Esophagus squamous epithelium (tissue), 5 donors: ENCODE measurements at places on chromosomes 6 and 20.

DNA sequence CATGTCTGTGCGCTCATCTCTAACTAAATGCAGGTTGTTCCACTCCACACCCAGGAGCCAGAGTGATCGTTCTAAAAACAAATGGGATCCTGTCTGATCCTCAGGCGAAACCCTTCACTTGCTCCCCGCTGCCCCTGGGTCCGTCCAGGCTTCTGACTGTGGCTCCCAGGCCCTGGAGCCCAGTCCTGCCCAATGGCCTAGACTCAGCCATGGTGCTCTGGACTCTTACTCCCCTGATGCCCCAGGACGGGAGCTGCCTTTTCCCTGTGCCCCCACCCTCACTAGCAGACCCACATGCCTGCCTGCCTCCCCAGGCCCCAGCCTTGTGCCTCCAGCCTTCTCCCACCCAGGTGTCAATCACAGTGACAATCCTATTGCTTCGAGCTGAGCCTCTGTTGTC lies 256.7 kb downstream of the BMP7 start:
- no peak for DNase-seq

- no peak for DNase-seq
Measured at GRCh38 chr6:11288065-11288464, 55.6 kb upstream of the NEDD9 start.

- DNase-seq, result no peak
Measured at GRCh38 chr6:90229331-90230010, 67.2 kb downstream of the BACH2 start.

DNA sequence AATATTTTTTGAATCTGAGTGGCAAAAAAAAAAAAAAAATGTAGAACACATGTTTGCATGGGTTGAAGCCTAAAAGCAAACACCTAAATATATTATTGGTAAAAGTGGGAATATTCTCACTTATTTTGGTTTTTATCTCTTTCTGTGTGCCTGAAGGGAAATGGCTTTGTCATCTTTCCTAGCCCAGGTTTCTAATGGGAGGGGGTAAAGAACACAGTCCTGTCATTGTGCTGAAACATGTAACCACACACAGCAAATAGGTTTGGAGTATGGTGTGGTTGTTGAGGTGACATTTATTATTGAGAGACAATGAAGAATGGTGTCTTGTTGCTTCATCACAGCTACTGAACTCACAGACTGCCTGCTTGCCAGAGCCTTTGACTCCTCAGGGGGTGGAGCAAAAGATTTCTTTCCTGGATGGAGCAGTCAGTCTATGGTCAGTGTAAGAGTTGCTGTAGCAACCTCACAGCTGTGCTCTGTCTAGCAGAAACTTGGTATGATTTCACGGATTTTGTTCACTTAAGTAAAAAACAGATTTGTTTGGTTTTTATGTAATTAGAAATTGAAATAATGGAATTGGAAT lies 70.2 kb downstream of the CEP57L1 start:
- no peak for DNase-seq

DNA sequence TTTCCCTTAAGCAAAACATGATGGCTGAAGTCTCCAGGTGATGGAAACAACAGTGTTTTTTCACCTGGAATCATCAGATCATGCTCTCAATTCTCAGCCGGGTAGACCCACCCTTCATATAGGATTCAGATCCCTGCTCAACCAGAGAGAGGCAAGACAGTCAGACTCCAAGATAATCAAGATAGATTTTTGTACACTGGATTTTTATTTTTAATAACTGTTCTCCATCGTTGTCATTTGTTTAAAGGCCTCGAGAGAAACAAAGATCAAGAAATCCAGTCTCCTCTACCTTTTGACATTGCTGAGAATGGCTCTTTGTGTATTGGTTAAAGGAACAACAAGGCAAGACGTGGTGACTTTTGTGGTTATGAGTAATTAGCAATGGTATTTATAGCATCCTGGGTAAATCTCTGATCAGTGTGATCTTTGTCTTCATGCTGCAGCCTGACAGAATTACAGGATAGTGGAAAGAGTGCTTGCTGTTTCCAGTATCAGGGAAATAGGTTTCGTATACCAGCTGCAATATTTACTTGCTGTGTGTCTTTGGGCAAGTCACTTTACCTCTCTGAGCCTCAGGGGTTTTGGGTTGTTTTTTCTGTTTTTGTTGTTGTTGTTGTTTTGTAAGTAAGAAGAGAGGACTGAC lies 29.9 kb downstream of the ID4 start:
- DNase-seq, result no peak

DNA sequence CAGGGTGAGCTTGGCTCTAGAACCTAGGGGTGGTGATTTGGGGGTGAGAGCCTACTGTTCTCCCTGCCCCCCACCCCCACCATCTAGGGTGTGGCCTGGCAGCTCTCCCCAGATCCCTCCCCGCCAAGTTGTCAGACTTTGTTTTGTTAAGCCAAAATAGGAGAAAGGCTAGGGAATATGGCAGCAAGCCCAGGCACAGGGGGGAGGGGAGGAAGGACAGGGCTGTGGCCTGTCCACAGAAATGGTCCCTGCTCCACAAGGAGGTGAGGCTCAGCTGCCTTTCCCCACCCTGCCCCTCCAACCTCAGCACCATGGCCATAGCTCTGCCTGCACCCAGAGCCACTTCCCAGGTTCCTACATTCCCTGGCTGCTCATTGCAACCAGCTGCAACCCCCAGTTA lies 17.2 kb downstream of the SCUBE3 start:
- no peak for DNase-seq

DNA sequence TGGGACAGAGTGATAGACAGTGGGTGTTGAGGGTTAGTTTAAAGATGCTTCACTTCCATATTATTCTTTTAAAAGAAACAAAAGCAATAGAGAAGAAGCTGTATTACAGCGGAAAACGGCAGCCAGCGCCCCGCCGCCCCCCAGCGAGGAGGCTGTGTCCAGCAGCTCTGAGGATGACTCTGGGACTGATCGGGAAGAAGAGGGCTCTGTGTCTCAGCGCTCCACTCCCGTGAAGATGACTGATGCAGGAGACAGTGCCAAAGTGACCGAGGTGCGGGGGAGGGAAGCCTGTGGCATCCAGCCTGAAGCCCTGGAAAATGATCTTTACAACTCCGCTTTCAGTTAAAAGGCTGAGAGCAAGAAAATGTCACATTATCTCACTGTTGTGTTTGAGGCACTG lies 100.2 kb downstream of the FIG4 start:
- no peak for DNase-seq

DNA sequence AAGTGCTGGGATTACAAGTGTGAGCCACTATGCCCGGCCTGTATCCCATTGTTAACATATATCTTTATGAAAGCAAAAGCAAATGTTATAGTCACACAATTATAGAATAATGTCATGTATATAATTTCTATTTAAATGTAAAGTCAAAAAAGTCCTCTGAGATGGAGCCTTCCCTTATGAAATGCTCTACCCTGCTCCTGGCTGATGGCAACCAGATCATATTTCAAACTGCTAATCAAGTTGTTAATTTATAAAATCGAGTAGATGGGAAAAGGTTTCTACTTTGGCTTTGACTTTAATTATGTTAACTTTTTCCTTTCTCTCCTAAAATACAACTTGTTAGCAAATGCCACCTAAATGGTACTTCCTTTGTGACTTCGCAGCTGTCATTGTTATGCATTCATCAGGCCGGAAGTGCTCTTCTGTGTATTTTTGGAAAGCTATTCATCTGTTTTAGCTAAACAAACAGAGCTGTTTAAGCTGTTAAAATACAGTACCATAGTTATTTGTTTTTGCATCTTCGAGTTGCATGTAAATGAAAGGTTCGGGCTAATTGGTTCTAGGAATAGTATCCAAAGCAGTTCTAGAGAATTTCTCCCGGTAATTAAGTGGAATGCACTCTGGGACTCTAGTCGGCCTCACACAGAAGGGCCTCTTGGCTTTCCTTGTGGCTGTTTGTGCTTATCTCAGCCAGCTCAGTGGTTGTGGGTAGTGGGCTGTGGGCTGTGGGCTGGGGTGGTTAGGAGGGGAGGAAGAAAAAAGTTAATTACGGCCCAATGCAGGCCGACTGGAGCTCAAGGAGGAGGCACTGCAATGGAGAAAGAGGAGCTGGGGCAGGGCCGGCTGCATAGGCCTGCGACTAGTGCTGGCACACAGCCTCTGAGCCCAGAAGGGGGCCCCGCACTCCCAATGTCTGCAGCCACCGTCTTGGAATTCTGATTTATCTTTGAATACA lies 34.8 kb downstream of the SLC35D3 start:
- no peak for DNase-seq

GRCh38 chr20:51442602-51443001 lies 99.9 kb downstream of the NFATC2 start:
- DNase-seq, result no peak

DNA sequence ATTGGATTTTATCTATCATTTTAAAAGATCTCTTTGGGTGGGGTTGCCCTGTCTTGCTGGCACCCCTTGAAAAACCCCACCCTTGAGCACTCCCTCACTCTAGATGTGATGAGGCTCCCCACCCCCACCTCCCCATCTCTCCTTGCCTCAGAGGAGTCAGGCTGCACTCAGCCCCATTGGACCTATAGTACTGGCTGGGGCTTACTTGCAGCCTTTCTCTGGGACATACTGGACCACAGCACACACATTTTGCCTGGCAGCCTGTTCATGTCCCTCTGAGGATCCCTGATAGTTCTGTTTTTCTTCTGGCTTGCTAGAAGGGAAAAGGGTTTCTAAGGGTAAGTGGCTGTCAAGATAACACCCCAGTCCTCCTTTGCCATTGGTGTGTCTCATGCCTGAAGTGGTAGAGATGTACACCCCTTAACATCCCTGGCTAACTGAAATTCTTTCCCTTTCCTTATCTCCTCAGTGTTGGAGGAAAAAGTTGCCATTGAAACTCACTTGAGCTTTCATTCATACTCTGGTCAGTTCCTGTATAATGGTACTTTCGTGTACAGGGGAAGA lies 553.4 kb upstream of the CITED2 start:
- DNase-seq, result no peak

GRCh38 chr20:21323640-21324039 lies 20.5 kb downstream of the XRN2 start:
- no peak for DNase-seq

DNA sequence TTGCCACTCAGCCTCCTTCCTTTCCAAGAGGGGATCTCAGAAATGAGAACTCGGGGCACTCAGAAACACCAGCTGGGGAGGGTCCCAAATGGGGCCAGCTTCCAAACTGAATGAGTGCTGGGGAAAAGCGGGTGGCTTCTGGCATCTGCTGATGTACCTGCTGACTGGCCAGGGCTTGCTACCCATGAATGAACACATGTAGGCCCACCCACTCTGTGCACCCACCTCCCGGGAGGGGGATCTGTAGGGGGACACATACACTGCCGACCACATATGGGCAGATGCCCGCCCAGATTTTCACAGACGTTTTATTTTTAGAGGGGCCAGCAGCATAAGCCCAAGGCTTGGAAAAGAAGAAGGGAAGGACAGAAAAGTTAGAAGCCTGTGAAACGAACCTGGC lies 231.9 kb upstream of the RNF24 start:
- DNase-seq, result no peak

DNA sequence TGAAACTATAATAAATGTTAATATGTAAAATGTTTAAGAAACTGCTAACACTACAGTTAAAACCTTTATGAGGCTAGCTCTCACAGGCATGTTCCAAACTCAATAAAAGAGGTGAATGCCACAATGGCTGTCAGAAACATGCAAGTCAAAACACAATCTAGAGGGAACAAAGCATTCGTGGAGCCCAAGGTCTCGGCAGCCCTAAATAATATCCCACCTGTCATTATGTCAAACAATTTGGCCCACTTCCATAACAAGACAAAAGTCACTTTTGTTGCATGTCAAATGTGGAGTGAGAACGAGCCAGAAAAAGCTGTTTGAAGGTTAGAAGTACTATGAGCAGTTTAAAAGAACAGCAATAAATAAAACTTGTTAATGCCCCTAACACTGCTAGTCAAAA lies 181.9 kb downstream of the GMDS start:
- no peak for DNase-seq

DNA sequence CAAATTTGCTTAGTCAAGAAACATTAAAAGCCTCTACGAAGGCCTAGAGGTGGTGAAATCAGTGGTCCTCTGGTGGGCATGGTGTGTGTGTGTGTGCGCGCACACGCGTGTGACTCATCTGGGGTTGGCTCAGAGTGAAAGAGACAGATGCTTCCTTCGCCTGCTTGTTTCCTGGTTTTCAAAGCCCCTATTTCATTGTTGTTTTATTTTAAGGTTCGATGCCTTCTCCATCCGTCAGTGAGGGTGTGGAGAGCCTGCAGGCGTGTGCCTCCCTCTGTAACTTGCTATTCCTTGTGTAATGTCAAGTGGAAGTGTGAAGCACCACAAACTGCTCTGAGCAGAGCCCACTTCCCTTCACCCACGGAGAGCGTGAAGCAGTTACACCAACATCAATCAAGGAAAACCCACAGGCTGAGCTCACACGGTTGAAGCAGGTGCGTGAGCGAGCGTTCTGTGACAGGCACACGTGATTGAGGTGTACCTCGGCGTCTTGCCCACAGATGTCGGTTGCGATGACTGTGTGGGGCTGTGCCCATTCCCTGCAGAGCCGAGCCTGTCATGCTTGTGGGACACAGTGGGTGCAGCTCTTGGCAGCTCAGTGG lies 233.9 kb downstream of the PRL start:
- no peak for DNase-seq

DNA sequence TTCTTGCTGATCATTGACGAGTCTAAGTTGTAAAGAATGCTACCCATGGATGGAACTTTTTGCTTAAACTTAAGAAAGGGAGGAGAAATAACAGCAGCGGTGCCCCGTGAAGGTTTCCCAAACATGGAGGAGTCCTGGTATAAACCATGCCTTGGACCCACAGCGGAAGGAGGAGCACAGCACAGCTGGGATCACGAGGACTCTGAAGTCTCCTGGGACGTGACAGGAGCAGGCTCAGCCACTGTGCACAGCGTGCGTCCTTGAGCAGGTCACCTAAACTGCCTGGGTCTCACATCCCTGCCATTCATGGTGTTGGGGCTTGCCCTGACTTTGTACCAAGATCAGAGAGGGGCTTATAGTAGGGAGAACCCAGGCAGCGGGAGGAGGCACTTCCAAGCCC lies 56.1 kb upstream of the UNC93A start:
- no peak for DNase-seq

- no peak for DNase-seq
Measured at GRCh38 chr20:62524505-62524911, 48.7 kb upstream of the GATA5 start.

GRCh38 chr20:6866741-6867140 lies 99.3 kb downstream of the BMP2 start:
- DNase-seq, result no peak

GRCh38 chr6:53639520-53639919 lies 26.0 kb downstream of the KLHL31 start:
- DNase-seq, result no peak

- DNase-seq, result no peak
Measured at GRCh38 chr20:58753922-58754551, 61.4 kb downstream of the NPEPL1 start.

GRCh38 chr20:35883778-35884540 lies 70.3 kb downstream of the SCAND1 start:
- no peak for DNase-seq

DNA sequence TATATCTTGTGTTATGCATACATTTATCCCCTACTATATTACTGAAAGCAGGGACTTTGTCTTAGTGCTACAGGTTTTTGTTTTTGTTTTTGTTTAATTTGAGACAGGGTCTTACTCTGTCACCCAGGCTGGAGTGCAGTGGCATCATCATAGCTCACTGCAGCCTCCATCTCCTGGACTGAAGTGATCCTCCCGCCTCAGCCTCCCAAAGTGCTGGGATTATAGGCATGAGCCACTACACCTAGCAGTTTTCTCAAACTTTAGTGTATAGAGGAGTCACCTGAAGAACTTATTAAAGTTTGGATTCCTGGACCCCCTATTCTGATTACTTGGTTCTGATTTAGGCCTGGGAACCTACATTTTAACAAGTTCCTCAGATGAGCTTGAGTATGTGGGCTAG lies 51.9 kb downstream of the CBFA2T2 start:
- DNase-seq, result no peak

- DNase-seq, result no peak
Measured at GRCh38 chr20:16064989-16065707, 508.1 kb downstream of the KIF16B start.
